GM23338 (cell line): ENCODE measurements at places on chromosomes 2 and 18. TPM values are rescaled to one million over a fixed set of nuclear protein-coding genes. Genes with fewer than 3 reads are reported as not detected.

Gene HOXD3
- not detected in 2 replicates for polyA plus RNA-seq

DNA sequence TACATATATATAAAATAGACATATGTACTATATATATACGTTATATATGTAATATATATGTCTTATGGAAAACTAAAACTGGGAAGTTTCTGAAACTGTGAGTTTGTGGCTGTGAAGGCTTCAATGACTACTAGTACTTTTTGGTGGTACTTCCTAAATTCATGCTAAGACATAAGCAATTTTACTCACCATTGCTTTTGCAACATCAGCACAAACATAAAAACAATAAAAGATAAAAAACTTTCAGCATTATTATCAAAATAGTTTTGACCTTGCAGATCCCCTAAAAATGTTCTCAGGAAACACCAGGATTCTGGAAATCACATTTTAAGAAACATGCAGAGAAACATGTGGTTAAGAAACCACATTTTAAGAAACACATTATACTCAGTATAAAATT lies 269.9 kb downstream of the PID1 start:
- no peak for DNase-seq

- no peak for DNase-seq
Measured at GRCh38 chr2:62287899-62288880, 92.3 kb downstream of the B3GNT2 start.

Gene TUBA3E
- 0.31 TPM in 1 of 2 replicates, not detected in the other for polyA plus RNA-seq

Gene ANO7
- 3.6 and 4.0 TPM in 2 replicates for polyA plus RNA-seq

Gene APOB
- 0.08 and 0.12 TPM in 2 replicates for polyA plus RNA-seq
